ENCODE measurements at places on chromosomes 4 and X.

- peak; percentile 21 for DNase-seq
Observed at GRCh38 chr4:82217986-82218715, 155.6 kb downstream of the HNRNPD start.

- DNase-seq = no peak
Observed at GRCh38 chr4:63728480-63729177, 680.6 kb downstream of the TECRL start.

- DNase-seq = no peak
Observed at GRCh38 chr4:5128569-5128968, 77.3 kb downstream of the STK32B start.

GRCh38 chr4:94728056-94728766 is 29.5 kb upstream of the BMPR1B start:
- no peak for DNase-seq

- no peak for DNase-seq
Observed at GRCh38 chr4:182219411-182220056, 23.7 kb upstream of the TENM3 start.

DNA sequence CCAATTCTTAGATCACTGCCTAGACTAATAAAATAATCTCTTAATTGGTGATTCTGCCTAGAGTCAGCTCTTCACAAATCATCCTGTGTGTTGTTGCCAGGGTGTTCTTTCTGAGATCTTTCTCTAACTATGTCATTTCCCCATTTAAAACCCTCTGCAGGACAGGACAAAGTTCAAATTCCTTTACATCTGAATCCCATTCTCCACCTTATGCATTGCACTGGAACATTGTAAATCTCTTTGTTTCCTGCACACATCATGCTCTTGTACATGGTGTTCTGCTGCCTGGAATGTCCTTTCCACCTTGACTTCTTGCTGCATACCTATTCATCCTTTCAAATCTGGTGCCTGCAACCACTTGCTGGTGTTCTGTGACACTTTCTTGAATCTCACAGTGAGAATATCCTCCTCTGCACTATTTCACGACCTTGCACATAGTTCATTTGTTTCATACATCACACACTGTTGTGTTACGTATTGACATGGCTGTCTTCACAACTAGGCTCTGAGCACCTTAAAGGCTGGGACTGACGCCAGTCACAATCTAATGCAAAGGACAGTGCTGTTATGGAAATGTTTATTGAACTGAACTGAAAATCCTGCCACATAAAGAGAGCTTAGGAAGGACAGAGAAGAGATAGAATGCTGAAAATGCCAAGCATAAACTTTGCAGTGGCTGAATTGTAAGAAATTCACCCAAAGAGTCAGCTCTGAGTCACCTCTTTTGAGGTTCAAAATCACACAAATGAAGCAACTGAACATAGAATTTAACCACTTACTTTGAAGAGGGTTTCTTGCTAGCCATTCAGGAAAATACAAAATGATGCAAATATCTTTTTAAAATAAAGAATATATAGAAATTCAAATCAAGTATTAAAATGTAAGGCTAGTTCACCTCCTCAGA is 26.4 kb upstream of the SMIM14 start:
- DNase-seq = no peak

DNA sequence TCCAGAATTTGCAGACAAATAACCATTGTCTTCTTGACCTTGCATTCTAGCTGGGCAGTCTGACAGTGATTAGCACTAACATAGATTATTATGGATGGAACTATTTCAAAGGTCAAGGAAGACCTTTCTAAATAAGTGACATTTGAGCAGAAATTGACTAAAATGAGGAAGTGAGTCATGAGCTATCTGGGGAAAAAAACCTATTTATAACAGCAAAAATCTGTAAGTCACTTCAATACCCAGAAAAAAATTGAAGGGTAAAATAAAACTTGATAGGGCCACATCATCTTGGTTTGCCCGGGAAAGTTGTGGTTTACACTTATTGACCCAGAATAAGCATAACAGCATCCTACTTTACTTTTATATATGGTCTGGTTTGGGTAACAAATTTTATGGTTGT is 414.6 kb upstream of the HS3ST1 start:
- DNase-seq = no peak

GRCh38 chr4:2417226-2417764 is 1.1 kb downstream of the ZFYVE28 start:
- peak; percentile 19 for DNase-seq

- DNase-seq = no peak
Observed at GRCh38 chrX:152913346-152913745, 15.5 kb downstream of the ZNF185 start.

DNA sequence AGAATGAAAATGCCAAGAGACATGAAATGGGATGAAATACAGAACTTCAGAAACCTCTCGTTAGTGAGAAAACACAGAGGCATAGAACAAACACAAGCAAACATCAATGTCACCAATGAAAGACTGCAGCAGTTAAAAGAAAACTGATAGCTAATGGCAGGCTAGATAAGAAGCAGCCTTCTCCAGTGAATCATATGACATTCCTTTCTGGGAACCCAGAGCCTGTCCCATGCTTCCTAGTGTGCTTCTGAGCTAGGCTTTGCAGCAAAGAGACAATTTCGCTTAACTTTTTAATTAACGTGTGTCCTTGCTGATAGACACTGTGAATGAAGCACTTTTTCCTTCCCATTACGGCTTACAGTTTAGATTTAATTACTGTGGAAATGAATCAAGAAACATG is 444.6 kb downstream of the IL15 start:
- no peak for DNase-seq

DNA sequence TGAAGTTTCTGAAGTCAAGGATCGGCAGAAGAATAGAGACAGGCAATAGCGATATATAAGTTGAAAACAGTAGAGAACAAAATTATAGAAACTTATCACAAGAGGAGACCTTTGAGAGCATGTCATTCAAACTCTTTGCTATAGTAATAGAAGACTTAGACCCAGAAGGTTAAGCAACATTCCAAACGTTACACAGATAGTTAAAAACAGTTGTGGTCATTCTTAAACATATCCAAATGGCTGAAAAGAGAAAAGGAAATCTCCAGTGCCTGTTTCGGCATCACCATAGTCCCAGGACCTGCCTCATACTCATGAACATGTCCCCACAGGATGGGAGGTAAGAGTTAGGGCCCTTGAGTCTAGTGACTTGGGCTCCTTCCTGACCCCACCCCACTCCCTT is 258.1 kb upstream of the NOCT start:
- no peak for DNase-seq

DNA sequence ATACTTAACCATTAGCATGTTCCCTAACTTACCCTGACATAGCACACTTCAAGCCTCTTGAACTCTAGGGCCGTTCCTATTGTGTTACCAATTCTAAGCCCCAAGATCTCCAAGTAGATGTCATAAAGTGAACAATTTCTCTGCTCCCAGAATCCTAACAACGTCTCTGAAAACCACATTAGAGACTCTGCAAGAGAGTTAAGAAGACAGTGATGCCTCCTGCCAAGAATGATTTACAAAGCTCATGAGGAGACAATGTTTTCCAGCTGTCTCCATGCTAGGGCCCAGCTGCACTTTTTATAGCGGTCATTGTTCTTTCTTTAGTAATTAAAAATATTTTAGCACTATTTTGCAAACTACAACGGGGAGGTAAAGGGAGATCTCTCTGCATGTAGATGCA is 358.4 kb downstream of the PPP3CA start:
- no peak for DNase-seq

GRCh38 chr4:93030670-93031069 is 726.9 kb downstream of the GRID2 start:
- DNase-seq = no peak

DNA sequence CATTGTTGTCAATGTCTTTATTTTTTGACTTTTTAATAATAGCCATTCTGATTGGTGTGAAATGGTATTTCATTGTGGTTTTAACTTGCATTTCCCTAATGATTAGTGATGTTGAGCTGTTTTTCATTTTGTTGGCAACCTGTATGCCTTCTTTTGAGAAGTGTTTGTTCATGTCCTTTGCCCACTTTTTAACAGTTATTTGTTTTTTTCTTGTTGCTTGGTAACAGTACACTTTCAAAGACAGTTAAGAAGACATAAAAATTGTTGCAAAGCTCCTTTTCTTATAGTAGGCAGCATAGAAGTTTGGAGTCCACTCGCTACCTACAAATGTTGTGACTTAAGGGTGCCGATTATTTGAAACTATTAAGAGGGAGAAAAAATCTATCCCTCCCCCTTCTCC is 48.7 kb upstream of the SLC7A11 start:
- DNase-seq = no peak

DNA sequence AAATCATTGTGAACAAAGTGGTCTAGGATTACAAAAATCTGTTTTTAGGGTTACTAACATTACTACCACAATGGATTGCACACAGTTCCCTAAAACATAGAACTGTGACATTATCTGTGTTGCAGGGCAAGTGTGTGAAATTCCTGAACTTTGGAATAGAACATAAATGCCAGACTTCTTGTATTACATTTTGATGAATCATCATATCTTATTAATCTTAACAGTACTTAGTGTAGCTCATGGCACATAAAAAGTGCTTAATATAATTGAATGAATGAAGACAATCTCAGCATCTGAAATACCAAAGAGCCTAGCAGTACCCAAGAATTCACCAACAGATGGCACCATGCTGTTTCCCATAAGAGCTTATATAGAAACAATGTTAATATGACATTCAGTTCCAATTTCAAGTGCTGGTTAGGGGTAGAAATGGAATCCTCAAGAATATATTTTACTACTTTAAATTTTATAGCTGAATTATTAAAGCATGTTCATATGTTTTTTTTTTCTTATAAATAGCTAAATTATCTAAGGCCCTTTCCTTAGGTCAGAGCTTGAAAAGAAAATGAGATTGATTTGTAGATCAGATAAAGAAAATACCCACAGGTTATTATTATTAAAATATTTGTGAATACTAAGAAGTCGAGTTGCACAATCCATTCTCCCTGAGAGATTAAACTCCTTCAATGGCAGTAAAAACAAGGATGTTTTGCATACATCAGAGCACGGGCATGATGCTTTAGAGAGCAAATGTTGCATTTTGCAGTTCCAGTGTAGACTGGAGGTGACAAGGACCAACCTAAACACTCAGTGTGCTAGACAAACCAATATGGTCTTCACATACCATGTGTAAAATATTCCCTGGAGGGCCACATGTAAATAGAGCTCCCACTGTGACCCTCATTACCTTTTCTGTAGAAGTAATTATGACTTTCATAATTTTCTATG is 25.7 kb upstream of the SHISA3 start:
- DNase-seq = no peak

DNA sequence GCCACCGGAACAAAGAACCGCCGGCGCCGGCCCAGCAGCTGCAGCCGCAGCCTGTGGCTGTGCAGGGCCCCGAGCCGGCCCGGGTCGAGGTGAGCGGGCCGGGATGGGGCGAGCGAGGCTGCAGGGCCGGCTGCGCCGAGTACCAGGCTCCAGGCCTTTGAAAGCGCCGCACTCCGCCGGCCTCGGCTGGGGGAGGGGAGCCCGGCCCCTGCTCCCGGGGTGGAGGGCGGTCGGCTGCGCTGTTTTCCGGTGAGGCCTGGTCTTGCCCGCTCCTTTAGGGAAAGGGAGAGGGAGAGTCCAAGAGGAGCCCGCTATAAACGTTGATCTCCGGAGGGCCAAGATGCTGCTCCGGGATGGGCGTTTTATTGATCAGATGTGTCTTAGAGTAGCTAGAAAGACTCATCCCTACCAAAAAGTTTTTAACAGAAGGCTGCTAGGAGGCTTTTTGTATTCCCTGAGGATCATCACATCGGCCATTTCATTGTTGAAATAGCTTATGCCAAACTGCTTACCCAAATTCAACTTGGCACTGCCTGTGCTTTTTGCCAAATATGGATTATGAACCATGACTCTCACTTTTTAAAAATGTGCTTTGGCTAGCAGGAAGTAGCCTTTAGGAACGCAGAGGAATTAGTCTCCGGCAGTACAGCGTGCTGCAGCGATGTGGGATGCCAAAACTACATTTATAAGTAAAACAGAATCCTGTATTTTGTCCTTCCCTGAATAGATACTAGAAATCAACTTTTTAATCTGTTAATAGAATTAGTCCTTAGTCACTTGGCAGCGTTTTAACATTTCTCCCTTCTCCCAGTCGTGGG is 760 bp downstream of the TMEM165 start:
- peak; percentile 21 for DNase-seq

DNA sequence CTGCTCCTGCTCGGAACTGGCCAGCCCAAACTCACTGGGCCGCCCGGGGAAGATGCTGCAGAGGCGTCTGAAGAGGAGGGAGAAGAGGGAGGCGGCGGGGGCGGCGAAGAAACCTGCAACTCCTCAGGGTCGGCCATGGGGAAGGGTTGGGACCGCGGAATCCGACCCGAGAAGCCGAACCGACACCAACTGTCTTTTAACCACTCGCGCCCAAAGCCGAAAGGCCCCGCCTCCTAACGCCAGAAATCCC is at the start of gene C4orf46:
C4orf46 (minus strand) TSS at position 223 of the 250 bp plus-strand sequence; CDS start at position 137, 86 bp downstream.
- no peak for DNase-seq

GRCh38 chrX:12292996-12293765 is 154.9 kb downstream of the FRMPD4 start:
- no peak for DNase-seq

GRCh38 chrX:13076176-13076961 is 31.9 kb upstream of the FAM9C start:
- DNase-seq = no peak

DNA sequence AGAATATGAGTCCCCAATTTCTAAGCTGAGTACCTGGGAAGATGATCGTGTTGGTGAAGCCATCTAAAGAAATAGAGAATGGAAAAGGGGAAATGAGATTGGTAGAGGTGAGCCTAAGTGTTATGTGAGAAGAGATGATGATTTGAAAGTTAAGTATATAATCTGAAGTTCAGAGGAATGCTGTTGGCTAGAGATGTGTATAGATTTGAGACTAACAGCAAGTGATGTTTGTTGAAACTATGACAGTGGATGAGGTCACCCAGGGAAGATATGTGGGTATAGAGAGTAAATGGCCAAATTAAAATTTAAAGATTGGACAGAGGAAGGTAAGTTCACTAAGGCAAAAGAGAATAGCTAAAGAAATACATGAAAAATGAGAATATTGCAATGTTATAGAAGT is 324.2 kb downstream of the MAPK10 start:
- no peak for DNase-seq

- no peak for DNase-seq
Observed at GRCh38 chrX:52819788-52820187, 8.7 kb downstream of the XAGE5 start.

DNA sequence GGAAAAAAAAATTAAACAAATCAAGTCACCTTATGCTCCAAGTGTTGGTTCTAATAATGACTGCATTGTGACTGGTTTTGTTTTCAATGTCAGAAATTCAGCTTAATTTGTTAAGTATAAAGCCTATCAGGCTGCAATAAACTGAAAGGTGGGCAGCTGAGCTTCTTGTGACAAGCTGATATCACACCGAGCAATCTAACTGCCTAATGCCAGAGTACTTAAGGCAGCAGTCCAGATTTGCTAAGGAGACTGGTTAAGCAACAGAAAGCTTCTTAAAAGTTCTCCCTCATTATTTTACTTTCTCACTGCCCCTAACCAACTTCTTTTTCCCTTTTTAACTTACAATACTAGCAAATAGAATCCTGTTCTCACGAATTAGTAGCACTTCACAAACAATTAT is 201.0 kb downstream of the MAB21L2 start:
- DNase-seq = no peak

DNA sequence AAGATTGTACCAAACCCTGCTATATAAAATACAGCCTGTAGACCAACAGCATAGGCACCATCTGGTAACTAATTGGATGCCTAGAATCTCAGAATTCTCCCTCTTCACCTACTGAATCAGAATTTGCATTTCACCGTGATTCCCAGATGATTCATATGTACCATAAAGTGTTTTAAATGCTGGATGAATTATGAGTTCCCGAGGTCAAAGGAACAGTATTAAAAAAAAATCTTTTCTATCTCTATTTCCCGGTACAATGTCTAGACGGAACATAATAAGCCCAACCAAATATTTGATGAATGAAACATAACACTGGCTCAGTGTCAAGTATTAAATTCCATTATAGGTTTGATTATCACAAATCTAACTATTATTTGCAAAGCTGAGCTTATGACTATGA is 280.0 kb downstream of the ANKRD50 start:
- DNase-seq = no peak

Measured in CD4-positive, alpha-beta T cell treated with Interleukin-10 for 1 hour (primary cell).